ENCODE measurements at places on chromosomes 13 and 19.

- no peak for DNase-seq
Observed at GRCh38 chr19:46287585-46287984, 9.3 kb upstream of the HIF3A start.

- no peak for DNase-seq
Observed at GRCh38 chr13:66528944-66529576, 701.1 kb downstream of the PCDH9 start.

DNA sequence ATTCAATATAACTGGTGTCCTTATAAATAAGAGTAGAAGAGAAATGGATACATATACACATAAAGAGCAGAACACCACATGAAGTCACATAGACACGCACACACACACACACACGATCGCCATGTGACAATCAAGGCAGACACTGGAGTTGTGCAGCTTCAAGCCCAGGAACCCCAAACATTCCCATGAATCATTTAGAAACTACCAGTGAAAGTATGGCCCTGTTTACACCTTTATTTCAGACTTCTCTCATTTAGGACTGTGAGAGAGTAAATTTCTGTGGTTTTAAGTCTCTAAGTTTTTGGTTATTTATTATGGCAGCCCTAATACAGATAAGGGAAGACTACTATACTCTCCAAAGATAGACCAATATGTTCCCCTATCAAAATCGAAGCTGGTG, 20.4 kb upstream of the TNFSF13B start:
- DNase-seq = no peak

- DNase-seq = no peak
Observed at GRCh38 chr19:28981518-28981917, 231.4 kb downstream of the UQCRFS1 start.

GRCh38 chr19:28456252-28456651, 756.7 kb downstream of the UQCRFS1 start:
- DNase-seq = no peak
